ENCODE measurements at places on chromosomes 1 and 21.

- no peak for DNase-seq
These were observed 237.1 kb downstream of the TM2D1 start for GRCh38 chr1:61487801-61488200.

DNA sequence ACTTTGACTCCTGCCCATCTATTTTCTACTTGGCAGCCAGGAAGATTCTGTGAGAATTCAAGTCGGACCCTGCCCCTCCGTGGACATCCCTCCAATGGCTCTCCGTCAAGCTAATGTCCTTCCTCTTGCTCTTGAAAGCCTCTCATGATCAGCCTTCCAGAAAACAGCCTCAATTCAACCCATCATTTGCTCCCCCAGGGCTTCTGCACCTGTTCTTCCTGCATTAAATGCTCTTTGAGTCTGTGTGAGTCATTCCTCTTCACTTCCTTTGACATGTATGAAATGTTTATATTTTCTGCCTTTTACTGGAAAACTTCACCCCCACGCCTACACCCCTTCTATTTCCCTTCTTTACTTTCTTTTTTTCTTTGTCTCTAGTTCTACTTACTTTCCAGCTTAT lies 734.1 kb upstream of the ZP4 start:
- DNase-seq = peak; percentile 70

GRCh38 chr1:169527451-169528214 lies 41.9 kb upstream of the SLC19A2 start:
- no peak for DNase-seq

- no peak for DNase-seq
These were observed 5.7 kb downstream of the TMEM50A start for GRCh38 chr1:25343872-25344271.

DNA sequence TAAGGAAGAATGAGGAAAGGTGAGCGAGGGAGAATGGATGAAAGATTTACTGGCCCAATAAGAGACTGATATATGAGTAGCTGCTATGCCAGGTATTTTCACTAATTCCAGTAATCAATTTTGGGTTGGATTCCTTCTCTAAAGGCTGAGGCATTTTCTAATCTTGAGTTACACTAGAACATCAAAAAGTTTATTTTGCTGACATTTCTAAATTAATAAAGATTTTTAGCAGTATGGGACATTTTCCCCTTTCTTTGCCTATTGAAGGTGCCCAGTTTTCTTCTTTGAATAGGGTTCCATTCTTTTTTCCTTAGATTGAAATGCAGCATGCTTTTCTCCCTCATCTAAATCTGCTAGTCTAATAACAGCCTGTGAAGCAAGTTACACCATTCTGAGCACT lies 52.9 kb downstream of the ZNHIT6 start:
- DNase-seq = no peak

DNA sequence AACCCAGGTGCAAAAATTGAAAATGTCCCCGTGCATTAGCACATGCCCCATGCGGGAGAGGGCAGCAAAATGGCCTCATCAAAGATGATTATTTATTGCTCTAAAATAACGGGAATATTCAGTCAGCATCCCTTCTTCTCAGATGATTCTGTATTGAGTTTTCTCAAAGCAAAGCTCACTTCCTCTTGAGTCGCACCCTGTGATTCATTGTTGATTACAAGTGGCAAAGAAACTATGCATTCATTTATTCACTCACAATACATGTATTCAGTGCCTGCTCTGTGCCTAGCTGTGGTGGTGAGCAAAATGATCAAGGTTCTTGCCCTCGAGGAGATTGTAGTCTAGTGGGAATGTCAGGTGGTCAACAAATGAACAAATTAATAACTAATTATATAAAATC lies 226.0 kb upstream of the KAZN start:
- no peak for DNase-seq

- no peak for DNase-seq
These were observed 9.8 kb upstream of the PHTF1 start for GRCh38 chr1:113768916-113769600.

DNA sequence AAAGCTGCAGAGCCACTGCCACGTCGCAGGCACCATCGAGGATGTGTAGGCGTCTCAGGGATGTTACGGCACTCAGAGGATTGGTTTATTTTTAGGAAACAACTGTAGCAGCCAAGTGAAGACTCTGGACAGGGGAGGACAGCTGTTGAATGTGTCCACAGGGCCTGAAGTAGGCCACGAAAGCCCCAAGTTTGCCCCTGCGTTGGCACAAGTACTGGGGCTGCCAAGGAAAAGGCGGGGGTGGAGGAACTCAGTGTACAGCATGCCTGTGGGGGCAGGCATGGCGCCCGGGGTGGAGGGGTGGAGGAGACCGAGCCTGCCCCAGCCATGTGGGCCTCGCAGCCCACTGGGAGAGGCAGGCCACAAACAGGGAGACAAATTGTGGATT lies 89.7 kb downstream of the ADARB1 start:
- peak; percentile 87 for DNase-seq

DNA sequence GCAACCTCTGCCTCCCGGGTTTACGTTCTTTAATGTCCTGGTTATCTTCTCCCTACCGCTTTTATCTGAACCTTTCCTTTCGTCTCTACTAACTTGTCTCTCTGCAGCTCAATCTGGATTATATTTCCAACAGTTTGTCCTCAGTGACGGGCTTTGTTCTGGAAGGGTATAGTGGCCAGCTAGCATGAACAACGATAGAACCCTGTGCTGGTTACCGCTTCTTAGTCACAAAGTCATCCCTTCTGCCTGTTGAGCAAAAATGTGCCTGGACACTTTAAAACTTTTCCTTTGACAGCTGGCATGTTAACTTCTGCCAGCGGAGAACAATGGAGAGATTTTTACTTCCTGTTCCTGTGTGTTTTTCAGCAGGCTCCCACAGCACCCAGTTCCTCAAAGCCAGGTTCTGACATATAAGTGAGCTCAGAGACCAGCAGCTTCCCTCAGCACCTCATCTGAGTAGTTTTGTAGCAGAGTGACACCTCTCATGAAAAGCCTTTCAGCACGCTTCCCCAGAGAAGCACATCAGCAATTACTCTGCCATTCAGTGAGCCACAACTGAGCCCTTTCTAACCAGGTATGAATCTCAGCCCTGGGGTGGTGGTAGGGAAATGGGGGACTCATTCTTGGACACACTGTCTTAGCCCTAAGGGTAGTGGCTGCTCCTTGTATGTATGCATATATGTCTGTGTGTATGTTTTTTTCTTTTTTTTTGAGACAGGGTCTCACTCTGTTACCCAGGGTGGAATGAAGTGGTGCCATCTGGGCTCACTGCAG lies 23.6 kb upstream of the CCDC17 start:
- no peak for DNase-seq

DNA sequence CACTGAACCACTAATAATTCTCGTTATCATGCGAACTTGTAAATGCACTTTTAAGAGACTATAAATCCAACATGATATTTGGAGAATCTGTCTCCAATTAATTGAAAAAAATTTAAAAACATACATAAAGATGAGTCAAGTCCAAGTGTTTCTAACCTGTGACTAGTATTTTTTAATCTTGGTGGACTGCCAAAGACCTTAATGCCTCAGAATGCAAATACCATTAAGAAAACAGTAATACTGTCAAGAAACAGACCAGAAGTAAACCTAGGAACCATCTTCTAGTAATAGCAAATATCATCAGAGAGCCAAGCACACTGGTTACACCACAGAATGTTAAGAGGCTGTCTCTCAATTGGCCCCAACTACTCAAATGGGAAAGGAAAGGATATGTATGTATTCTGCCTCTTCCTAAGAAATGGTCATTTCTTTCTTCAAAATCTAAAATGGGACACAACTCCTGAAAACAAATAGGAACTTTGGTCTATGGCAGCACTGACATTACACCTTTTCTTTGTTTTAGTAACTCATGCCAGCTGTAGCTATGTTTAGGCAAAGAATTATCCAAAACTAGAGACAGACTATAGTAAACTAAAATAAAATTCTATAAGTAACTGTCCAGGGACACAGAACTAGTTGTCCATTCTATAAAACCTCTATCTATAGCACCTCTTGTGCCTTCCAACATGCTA lies 15.8 kb downstream of the SCYL3 start:
- DNase-seq = no peak

DNA sequence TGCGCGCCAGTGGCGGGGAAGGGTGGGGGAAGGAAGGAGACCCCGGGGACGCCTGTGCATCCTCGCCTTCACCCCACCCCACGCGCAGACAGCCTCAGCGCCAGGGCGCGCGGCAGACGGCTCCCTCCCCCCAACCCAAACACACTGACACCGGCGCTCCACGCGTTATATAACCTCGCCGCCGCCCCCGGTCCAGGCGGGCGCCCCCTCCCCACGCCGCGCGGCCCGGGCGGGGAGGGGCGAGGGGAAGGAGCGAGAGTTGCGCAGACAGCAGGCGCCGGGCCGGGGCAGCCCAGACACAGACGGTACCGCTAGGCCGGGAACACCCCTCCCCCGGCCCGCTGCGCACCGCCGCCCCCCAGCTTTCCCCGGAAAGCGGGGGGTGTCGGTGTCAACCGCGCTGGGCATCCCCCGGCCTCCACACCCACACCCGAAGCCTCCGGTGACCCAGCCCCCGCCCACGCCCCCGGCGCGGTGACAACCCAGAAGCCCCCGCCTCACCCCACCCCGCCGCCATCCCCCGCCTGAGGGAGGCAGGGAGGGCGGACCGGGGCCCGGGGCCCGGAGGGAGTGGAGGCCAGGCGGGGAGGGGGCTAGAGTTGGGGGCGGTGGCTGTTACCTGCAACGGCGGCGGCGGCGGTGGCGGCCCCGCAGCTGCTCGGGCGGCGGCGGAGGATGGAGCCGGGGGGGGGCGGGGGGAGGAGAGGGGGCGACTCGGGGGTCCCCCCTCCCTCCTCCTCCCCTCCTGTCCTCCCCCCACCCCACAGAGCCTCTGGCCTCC lies 432 bp downstream of the AKT3 start:
- peak; percentile 54 for DNase-seq

DNA sequence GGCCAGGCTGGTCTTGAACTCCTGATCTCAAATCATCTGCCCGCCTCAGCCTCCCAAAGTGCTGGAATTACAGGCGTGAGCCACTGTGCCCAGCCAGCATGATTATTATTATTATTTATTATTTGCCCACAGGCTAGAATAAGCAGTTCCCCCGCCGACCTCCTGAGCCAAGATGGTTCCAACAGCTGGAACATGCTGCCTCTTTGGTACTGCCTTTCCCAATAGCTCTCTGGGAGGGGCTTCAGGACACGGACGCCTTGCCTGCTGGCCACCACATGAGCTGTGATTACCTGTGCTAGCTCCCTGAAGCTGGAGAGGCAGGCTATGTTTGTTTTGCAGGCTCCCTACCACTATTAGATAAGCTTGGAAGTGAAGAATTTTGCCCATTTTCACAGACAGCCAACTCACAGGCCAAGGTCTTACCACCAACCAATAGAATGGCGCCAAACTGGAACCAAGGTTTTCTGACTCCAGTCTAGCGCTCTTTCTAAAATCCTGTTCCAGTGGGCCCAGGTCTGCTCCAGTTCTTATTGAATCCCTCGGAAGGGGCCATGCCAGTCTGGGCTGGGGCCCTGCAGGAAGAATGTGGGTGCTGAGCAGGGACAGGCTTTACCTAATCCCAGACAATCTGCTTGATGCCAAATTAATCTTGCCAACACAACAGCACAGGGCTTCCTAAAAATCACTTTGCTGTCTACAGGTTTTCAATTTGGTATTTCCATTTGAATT lies 2.1 kb upstream of the GPR61 start:
- DNase-seq = no peak

- no peak for DNase-seq
These were observed 73.6 kb downstream of the CYYR1 start for GRCh38 chr21:26499495-26499894.

DNA sequence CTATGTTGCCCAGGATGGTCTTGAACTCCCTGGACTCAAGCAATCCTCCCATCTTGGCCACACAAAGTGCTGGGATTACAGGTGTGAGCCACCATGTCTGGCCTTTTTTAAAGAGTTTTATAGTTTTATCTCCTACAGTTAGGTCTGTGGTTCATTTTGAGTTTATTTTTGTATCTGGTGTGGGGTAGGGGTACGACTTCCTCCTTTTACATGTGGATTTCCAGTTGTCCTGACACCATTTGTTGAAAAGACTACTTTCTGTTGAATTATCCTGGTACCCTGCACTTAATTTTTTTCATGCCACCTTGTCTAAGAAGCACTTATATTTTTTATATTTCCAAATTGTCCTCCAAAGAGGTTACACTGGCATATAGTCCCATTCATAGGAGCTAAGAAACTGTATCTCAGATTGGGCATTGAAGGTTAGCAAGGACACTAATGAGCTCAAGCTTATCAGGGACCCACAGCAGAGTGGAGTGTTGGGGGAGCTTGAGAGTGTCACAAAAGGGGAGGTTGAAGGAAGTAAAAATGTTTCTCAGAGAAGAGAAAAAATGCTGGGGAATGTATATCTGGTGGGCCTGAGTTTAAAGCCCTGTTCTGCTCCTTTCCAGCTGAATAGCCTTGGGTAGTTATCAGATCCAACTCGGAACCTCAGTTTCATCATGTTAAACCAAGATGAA lies 23.4 kb upstream of the MEF2D start:
- no peak for DNase-seq

- no peak for DNase-seq
These were observed 18.7 kb upstream of the ADAR start for GRCh38 chr1:154626456-154627256.

- DNase-seq = no peak
These were observed 20.7 kb upstream of the STMN1 start for GRCh38 chr1:25926731-25927496.

DNA sequence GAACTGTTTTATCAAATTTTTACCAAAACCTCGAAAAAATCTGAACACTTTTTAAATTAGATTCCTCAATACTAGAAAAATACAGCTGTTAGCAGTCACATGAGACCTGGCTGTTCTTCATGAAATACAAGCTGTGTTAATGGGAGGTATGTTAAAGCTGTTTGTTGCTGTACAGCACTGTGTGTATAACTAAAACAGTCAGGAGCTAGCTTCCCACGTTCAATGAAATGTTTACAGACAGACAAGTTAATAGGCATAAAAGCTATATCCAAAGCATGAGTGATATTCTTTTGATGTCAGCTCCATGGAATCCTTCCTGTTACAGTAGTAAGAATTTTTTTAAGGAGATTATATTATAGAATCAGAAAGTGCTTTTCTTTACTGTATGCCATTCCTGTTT lies 223.2 kb upstream of the FOXD3 start:
- DNase-seq = peak; percentile 28

- no peak for DNase-seq
These were observed 131.5 kb downstream of the PLPP3 start for GRCh38 chr1:56447823-56448222.

DNA sequence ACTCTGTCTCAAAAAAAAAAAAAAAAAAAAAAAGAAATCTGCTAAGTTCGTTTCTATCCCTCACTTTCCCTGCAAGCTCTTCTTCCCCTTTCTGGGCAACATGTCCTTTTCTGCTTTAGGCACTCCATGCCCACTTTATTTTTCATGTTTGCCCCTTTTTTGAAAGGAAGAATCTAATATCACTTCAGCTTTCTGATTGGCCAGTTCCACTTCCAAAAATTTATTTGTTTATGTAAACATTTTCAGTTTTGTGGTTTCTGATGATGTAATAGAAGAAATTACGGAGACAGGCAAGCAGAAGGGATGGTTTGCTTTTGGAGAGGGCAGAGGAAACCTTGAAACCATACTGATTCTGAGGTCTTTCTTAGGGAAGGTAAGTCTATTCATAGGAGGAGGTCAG lies 15.1 kb downstream of the IFNAR1 start:
- no peak for DNase-seq

All from tongue (tissue), 3 donors.